ENCODE measurements at places on chromosomes 4 and X. TPM values are rescaled to one million over a fixed set of nuclear protein-coding genes. Genes with fewer than 3 reads are reported as not detected.

DNA sequence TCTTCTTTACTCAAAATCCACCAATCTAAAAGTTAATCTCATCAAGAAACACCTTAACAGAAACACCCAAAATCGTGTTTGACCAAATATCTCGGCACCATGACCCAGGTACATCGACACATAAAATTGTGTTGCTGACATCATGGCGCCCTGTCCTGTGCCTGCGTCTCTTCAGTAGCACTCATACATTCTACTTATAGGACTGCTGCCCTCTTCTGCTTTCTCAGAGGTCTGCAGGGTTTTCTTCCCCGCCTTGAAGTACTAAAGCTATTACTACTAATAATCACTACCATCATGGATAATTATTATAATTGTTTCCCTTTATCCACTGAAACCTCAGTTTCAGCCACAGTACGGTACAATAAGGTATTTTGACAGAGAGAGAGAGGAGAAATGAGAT is 1403.1 kb upstream of the TENM3 start:
- H3K4me1 ChIP-seq = no peaks in the 10 kb centered on the region
- H3K4me3 ChIP-seq = no peak overlapping the region
- no peak overlapping the region for H3K27ac ChIP-seq
- H3K36me3 ChIP-seq = no peaks in the 10 kb centered on the region
- no peaks in the 10 kb centered on the region for H3K27me3 ChIP-seq

SOWAHD gene
- total RNA-seq = 0.30 TPM

DNA sequence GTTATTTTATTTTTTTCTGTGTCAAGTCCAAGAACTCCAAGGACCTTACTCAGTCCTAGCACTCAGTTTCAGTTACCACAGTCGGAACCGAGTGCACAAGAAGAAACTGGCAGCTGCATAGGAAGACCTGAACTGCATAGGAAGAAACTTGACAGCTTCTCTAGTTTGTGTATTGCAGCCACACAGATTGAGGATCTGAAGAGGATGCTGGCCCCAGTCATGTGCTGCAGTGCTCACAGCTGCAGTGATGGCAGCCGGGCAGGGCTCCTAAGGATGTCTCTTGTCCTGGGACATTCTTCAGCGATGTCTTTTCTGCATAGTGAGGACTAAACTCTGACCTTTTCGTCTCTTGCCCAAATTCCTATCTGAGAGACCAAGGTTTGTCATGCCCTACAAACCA is 261.2 kb downstream of the STIM2 start:
- no peak overlapping the region for H3K27ac ChIP-seq
- H3K36me3 ChIP-seq = no peaks in the 10 kb centered on the region
- no peak for DNase-seq
- no peaks in the 10 kb centered on the region for H3K4me1 ChIP-seq

DNA sequence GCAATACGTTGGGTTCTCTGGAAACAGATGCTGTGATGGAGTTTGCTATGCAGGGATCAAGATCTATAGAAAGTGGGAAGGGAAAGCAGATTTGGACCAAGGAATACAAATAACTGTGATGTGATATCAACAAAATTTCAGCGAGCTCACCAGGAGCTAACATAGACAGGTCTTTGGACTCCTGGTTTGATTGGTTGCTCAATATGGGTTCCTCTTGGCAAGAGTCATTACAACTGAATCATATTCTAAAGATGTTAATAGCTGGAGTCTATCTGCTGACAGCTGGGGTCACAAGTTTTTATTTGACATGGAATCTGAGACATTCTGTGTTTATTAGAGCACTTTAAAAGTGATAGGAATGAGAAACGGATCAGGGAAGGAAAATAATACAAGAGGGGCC is 637.6 kb upstream of the GNPDA2 start:
- no peak overlapping the region for H3K27ac ChIP-seq
- no peaks in the 10 kb centered on the region for H3K27me3 ChIP-seq
- no peak for DNase-seq

MAGEC2 gene
- not detected for total RNA-seq

MAGEA9B gene
- not detected for total RNA-seq

DNA sequence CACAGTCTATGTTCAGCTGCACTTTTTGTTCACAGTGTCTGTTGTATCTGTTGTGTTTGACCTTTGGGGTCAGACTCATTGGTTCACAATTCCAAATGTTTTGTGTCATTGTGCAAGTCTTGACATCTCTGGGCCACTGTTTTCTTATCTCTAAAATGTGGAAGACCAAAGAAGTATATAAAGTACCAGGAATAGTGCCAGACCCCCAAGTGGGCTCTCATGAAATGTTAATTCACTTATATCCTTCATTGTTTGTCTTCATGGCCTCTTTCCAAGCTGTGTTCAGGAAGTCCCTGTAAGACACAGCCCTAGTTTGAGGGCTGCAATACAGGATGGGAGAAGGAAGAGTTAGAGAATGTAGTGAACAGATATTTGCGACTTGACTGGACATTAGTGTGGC is 468.3 kb upstream of the BOD1L1 start:
- H3K27ac ChIP-seq = no peak overlapping the region
- no peak overlapping the region for H3K4me3 ChIP-seq
- H3K4me1 ChIP-seq = no peaks in the 10 kb centered on the region
- H3K36me3 ChIP-seq = no peaks in the 10 kb centered on the region
- no peak for DNase-seq

GRCh38 chr4:73308286-73308685 is 49.7 kb upstream of the ANKRD17 start:
- H3K27ac ChIP-seq = no peak overlapping the region
- no peak overlapping the region for H3K4me3 ChIP-seq
- no peak for DNase-seq
- no peaks in the 10 kb centered on the region for H3K36me3 ChIP-seq
- H3K27me3 ChIP-seq = no peaks in the 10 kb centered on the region

All from activated CD4-positive, alpha-beta T cell treated with anti-CD3 and anti-CD28 coated beads for 36 hours (primary cell).